ENCODE measurements at places on chromosomes 13 and 19.

- no peak for DNase-seq
Observed at GRCh38 chr19:6906559-6907060, 19.2 kb downstream of the ADGRE1 start.

GRCh38 chr19:33809960-33810359 lies 13.3 kb downstream of the KCTD15 start:
- DNase-seq: no peak

DNA sequence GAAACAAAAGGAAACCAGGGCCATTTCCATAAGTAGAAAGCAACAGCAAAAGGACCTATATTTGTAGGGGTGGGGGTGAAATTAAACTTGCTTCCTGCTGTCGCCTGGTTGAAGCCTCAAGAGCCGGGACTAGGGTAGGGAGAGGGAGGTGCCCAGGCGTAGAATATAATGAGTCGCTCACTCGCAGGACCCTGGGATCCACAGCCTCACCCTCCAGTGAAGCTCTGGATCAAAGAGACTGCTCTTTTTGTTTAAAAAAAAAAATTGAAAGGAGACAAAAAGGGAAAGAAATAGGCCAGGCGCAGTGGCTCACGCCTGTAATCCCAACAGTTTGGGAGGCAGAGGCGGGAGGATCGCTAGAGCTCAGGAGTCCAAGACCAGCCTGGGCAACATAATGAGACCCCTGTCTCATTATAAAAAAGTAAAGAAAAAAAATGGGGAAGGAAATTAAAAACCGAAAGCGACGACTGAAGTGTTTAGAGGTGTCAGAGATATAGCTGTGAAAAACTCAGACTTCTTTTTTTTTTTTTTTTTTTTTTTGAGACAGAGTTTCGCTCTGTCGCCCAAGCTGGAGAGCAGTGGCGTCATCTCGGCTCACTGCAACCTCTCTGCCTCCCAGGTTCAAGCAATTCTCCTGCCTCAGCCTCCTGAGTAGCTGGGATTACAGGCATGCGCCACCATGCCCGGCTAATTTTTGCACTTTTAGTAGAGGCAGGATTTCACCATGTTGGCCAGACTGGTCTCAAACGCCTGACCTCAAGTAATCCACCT lies 10.9 kb upstream of the ADGRE5 start:
- DNase-seq: no peak

- DNase-seq: no peak
Observed at GRCh38 chr19:31946491-31946890, 398.9 kb upstream of the ZNF507 start.

DNA sequence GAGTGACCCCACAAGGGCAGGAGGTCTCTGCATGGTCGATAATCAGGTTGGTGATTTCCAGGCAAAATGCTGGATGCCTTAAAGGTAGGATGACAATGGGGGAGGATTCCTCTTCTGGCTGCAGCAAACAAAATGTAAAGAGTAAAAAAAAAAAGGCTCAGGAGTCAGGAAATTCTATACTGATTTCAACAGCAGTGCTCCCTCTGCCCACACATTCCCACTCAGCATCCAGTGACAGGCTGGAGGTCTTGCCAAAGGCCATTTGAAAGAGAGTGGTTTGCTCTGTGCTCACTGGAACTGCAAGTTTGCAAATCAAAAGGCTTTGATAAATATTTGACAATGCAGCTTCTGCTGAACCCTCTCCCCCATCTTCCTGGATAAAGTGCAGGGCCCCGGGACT lies 135.4 kb downstream of the TNFRSF19 start:
- DNase-seq: no peak

DNA sequence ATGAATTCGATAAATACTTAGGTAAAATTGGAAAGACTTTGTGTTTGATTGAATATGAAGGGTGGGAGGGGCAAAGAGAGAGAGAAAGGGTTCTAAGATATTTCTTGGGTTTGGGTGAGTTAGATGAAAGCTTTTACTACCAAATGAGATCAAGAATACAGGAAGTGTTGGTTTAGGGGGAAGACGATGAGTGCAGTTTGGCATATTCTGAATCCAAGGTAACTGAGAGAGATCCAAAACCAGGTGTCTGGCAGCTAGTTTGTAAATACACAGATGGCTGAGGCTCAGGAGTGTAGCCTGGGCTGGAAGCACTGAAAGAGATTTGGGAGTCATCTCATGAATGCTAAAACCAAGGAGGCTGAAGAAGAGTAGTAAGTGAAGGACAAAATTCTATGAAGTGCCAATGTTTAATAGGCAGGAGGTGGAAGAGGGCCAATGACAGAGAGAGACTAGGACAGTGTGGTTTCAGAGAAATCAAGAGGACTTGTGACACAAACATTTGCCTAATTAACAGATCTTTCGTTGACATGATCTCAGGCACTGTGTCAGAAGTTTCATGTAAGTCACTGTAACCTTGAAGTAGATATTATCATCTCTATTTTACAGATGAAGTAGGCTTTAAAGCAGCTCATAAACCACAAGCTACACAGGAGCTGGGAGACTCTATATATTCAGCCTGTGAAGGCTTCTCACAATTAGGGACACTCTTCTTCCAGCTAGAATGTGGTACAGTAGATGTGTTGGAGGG lies 70.2 kb upstream of the ZDHHC20 start:
- no peak for DNase-seq

DNA sequence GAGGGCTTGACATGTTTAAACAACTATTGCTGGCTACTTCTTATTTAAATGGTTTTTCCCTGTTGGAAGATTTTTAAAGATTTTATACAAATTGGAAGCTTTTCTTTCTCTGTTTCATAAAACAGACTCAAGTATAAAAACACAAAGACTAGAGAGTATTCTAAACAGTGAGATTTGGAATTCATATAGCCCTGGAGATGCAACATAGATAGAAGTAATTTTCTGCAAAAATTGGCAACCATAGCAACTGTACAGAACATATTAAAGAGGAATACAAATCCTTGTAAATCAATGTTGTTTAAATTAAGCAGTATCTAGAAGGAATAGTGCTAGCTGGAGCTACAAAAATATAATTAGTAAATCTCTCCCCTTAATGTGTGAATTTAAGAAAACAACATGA lies 2612.9 kb upstream of the PCDH20 start:
- DNase-seq: no peak

GRCh38 chr13:26621731-26622401 lies 64.4 kb downstream of the WASF3 start:
- DNase-seq: no peak

DNA sequence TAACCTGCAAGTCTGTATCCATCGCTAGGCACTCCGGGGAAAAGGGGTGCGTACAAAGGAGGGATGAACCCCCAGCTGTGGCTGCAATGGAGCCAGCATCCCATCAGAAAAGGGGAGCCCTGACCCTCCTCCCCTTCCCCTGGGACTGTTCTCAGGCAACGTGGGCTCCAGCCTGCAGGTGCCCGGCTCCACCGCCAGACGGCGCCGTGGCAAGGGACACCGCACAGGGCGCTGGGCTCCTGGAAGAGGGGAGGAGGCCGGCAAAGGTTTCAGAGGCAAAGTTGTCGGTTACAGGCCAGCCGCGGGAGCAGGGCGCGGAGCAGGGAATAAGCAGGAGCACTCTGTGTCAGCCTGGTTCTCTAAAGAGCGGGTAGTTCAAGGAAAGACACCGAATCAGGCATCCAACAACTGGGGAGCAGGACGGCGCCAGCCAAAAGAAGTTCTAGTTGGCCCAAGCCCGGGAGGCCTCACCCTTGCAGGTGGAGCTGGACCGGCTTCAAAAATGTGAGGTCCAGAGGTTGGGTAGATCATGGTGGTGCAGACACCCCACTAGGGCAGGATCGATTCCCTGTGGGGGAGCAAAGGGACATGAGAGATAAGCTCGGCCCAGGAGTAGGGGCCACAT lies 53.0 kb upstream of the ATP12A start:
- no peak for DNase-seq

GRCh38 chr19:33278023-33278402 lies 24.3 kb downstream of the CEBPA start:
- DNase-seq: no peak

DNA sequence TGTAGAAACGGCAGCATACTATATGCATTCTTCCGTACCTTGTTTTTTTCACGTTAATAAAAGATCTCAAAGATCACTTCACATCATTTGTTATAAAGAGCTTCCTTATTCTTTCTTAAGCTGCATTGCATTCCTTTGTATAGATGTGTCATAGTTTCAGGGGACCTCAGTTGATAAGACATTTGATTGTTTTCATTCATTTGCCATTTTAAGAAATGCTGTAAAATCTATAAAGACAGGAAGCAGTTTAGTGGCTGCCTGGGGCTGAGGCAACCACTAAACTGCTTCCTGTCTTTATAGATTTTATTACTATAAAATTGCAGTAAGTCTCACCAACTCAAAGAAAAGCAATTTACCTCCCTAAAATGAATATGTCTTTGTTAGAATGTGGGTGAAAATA lies 59.4 kb downstream of the ZDHHC20 start:
- no peak for DNase-seq

DNA sequence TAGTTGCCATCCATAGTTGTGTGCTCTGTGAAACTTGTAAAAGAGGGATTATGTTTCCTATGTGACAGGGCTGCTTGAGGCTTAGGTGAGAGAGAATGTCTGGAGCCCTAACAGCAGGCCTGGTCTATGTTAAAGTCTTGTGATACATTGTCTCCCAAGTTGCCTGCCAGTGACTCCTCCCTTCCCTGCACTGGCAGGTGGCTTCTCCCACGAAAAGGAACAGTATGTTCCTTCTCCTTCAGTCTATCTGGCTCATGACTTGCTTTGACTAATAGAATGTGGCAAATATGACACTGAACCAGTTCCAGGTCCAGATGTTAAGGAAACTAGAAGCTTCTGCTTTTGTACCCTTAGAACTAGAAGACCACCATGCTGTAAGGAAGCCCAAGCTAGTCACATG lies 5.9 kb upstream of the KCNN4 start:
- DNase-seq: no peak

DNA sequence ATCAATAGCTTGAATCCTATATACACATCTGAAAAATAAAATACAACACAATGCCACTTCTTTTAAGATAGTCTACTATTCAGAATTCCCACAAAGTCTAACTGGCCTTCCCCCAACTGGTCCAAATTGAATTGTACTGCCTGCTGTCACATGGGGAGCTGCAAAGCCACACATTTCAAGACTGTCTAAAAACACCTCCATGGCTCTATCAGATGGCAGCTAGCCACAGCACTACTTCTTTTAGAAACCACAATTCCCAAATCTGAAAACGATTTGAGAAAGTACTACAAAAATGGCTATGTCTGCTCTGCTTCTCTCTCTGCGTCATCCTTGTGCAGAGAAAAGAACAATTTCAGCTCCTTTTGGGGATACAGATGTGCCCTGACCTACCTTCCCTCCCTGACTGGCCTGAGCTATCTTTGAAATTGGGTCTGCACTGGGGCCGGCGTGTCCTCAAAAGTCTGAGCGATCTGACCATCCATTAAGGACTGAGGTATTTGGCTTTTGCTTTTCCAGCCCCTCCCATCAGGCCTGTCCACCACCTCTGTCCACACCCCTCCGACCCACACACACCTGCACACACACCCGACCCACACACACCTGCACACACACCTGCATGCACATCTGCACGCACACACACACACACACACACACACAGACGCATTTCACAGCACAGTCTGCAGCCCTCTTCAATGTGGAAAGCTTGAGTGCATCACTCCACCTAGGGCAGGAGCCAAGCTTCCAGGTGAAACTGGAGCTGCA lies 68.6 kb upstream of the IPO5 start:
- no peak for DNase-seq

- DNase-seq: no peak
Observed at GRCh38 chr19:54875506-54875905, 1.5 kb downstream of the FCAR start.

- no peak for DNase-seq
Observed at GRCh38 chr13:21980049-21980448, 309.2 kb downstream of the FGF9 start.

DNA sequence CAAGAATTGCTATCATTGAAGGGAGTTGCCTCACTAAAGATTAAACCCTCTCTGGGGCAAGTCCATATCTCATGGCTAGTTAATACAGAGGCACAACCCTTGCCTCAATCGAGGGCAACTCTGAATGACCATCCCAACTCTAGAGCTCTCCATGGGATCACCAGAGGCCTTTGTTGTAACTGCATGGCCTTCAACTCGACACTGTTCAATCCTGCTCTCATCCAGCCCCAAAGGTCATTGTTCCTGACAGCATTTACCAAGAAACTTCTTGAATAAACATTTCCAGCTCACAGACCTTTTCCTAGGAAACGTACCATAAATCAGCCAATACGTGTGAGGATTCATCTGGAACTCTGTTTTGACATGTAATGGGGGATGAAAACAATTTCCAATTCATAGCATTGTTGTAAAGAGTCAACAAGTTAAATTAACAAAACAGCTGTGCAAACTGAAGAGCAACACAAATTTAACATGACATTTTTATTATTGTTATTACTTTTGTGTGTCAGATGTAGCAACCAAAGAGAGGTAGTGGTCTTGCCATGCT lies 452.7 kb downstream of the SUCLA2 start:
- no peak for DNase-seq

DNA sequence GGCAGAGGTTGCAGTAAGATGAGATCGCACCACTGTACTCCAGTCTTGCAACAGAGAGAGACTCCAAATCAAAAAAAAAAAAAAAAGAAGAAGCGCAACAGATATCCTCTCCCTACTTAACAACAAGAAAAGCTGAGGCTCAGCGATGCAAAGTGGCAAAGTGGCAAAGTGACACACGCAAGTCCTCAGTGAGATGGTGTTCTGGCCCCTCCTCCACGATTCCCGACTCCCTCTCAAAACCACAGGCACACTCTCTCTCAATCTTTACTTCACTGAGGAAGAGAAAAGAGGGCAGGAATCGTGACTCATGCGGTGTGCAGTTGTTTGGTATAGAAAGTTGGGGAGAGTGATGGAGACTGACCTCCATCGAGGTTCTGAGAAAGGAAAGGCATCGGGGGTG lies 12.6 kb downstream of the FFAR2 start:
- no peak for DNase-seq

- DNase-seq: no peak
Observed at GRCh38 chr13:32248801-32249200, 66.4 kb downstream of the ZAR1L start.

DNA sequence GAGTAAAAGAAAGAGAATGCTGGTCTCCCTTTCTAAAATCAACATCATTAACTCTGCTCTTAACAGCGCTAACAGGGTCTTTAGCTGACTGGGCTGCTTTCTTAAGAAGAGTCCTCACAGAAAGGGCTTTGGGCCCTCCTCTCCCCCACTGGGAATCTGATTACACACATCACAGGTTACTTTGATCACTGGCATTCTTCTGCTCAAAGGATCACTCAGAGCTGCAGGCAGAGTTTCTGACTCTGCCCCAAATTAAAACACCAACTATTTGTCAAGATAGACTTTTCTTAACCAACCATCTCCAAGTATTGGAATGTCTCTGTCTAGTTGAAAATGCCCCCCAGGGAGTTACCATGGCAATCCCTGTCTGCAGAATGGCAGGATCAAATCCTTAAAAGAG lies 31.1 kb upstream of the SIAH3 start:
- DNase-seq: no peak

All from left renal cortex interstitium (tissue), 4 donors.